Thyroid gland (tissue), 4 donors: ENCODE measurements at places on chromosomes 4 and X. TPM values are rescaled to one million over a fixed set of nuclear protein-coding genes. Genes with fewer than 3 reads are reported as not detected.

The EGFL6 gene
- not detected for total RNA-seq

The PACRGL gene
- total RNA-seq = 38.1 TPM

The LARP7 gene
- total RNA-seq = 43.5 TPM

DNA sequence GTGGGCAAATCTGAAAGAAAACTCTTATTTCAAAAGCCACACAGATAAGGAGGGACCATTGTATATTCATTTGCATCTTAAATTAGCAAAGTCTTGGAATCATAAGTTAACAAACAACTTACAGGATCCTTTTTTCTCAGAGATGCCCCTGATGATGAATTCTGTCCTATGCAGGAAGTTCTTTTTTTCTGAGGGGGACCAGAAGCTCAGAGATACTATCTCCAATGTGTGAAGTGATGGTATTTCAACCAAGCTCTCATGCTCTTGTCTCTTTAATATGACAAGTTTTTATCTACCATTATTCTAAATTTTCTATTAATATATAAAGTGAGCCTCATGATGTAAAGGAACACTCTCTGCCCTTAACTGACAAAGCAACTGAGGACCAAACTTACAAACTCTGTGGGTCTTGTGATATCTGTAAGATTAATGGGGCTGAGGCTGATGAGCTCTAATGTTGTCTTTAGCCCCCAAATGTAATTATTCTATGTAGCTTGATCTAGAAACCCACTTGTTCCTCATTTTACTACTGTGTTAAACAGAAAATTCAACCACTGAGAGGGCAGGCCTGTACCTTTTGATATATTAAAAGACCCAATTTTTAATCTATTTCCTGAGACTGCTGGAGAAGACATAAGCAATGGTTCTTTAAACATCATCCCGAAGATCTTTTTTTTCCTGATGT, 27.0 kb downstream of the TEC start:
- no peaks in the 10 kb centered on the region for H3K27me3 ChIP-seq
- no peak overlapping the region for H3K4me3 ChIP-seq
- H3K4me1 ChIP-seq = no peaks in the 10 kb centered on the region
- DNase-seq = no peak
- no peaks in the 10 kb centered on the region for H3K36me3 ChIP-seq

The MAGEA1 gene
- total RNA-seq = not detected
